Chondrocyte (in vitro differentiated cells): ENCODE measurements at places on chromosomes 1 and 21. TPM values are rescaled to one million over a fixed set of nuclear protein-coding genes. Genes with fewer than 3 reads are reported as not detected.

The ADGRL2 gene
- 51.2 to 64.2 TPM (median 54.1 TPM) in 3 replicates for total RNA-seq

The CD1E gene
- total RNA-seq, result not detected in 3 replicates

DNA sequence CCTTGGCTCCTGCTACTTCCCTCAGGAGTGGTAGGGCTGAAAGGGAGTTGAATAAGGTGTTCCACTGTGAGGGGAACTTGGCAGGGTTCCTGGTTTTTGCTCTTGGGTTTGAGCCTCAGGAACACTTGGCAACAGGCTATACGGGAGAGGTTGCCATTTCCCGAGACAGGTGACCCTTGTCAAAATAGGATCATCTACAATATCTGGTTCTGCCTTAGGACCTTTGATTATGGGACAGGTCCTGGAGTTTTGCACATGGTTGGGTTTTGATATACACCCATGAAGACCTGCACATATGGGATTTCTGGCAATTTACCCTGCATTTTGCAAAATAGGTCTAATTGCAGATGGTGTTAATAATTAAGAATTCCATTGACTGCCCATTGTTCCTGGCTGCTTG is 31.1 kb downstream of the YY1AP1 start:
- H3K4me3 ChIP-seq, result no peak overlapping the region
- H3K27me3 ChIP-seq, result no peaks in the 10 kb centered on the region
- no peak for DNase-seq
- peaks cover 32% of the 10 kb centered on the region for H3K36me3 ChIP-seq
- H3K4me1 ChIP-seq, result no peaks in the 10 kb centered on the region

The PDE4B gene
- 0.36 to 12.6 TPM (median 0.57 TPM) in 3 replicates for total RNA-seq

DNA sequence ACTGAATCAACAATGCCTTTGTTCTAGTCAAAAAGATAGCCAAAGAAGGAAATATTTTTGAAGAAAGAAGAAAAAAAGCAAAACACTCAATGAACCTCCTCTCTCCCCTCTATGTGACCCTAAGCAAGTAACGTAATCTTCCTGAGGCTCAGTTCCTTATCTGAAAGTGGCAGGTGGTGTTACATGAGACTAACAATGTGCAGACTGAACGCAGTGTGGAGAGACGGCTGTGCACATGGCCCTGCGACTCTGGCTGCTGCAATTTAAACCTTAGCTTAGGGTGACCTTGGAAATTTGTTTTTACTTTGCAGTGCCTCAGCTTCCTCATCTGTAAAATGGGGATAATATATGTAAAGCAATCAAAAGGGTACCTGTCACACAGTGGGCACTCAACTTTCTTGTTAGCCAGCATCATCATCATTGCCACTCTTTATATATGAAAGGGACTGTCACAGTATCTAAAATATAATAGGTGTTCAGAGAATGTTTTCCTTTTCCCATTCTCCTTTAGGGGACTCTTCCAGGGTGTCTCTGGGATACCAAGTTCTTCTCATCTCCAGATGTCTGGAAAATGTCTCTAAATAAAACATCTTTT is 100.1 kb upstream of the JUN start:
- H3K27me3 ChIP-seq, result no peaks in the 10 kb centered on the region
- peaks cover 44% of the 10 kb centered on the region for H3K4me1 ChIP-seq
- DNase-seq, result no peak
- no peaks in the 10 kb centered on the region for H3K36me3 ChIP-seq
- H3K27ac ChIP-seq, result no peak overlapping the region

DNA sequence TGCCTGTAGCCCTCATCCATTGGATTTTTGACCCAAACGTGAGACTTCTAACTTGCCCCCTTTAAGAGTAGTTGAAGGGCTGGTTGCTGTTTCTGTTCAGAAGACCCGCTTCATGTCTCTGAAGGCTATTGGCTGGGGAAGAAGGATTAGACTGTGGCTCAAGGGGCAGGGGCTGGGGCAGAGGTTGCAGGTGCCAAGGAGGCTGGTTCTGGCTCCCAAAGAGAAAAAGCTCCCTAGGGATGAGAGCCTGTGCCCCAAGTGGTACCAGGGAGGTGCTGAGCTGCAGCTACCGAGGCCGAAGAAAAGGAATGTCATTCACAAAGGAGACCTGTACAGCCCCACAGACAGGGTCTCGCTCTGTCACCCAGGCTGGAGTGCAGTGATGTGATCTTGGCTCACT is 5.8 kb downstream of the WNT3A start:
- DNase-seq, result no peak
- H3K27me3 ChIP-seq, result peaks cover 41% of the 10 kb centered on the region
- H3K27ac ChIP-seq, result no peak overlapping the region
- no peak overlapping the region for H3K4me3 ChIP-seq
- H3K36me3 ChIP-seq, result no peaks in the 10 kb centered on the region

The RGSL1 gene
- total RNA-seq, result not detected in 3 replicates

The GLIS1 gene
- total RNA-seq, result 17.3 to 36.2 TPM (median 17.4 TPM) in 3 replicates

DNA sequence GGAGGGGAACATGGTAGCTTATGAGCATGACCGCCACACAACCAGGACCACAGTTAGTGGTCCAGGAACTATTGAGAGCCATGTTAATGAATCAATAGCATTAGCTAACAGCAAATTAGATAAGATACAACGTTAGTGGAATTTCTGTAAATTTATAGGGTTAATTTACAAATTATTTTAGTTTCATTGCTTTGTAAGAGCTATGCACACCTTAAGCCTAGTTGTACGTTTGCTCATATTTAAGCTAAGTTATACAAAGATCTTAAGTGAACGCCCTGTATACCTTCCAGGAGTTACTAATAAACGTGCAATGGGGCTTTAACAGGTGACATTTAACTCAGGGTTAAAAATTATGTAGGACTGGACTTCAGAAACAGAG is 749 bp downstream of the EXOSC10 start:
- H3K27me3 ChIP-seq, result no peaks in the 10 kb centered on the region
- peak overlapping the region; percentile 95 for H3K27ac ChIP-seq
- peaks cover 15% of the 10 kb centered on the region for H3K4me1 ChIP-seq
- no peak for DNase-seq
- peak overlapping the region; percentile 86 for H3K4me3 ChIP-seq

The FTCD gene
- 1.7 to 4.1 TPM (median 1.7 TPM) in 3 replicates for total RNA-seq

The YARS1 gene
- 52.2 to 160 TPM (median 147 TPM) in 3 replicates for total RNA-seq

GRCh38 chr1:54132495-54132894 is 20.3 kb downstream of the CDCP2 start:
- H3K4me1 ChIP-seq, result peaks cover 29% of the 10 kb centered on the region
- H3K27me3 ChIP-seq, result no peaks in the 10 kb centered on the region
- H3K36me3 ChIP-seq, result no peaks in the 10 kb centered on the region
- no peak overlapping the region for H3K27ac ChIP-seq

- H3K36me3 ChIP-seq, result peaks cover 3% of the 10 kb centered on the region
- H3K4me1 ChIP-seq, result peaks cover 43% of the 10 kb centered on the region
- H3K27me3 ChIP-seq, result no peaks in the 10 kb centered on the region
- DNase-seq, result no peak
- H3K4me3 ChIP-seq, result no peak overlapping the region
These were observed 32.1 kb upstream of the KCNE1 start for GRCh38 chr21:34544032-34544496.

DNA sequence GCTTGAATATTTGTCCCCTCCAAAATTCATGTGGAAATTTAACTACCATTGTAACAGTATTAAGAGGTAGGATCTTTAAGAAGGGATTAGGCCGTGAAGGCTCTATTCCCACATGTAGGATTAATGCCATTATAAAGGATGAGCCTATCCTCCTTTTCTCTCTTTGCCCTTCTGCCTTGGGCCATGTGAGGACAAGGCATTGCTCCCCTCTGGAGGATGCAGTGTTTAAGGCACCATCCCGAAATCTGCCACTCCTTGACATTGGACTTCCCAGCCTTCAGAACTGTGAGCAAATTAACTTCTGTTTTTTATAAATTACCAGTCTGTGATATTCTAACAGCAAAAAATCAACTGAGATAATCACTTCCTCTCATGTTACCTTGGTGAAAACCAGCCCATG is 124.4 kb downstream of the TOMM20 start:
- H3K27me3 ChIP-seq, result no peaks in the 10 kb centered on the region
- no peak overlapping the region for H3K27ac ChIP-seq
- peaks cover 26% of the 10 kb centered on the region for H3K4me1 ChIP-seq

The DNAJC8 gene
- total RNA-seq, result 69.2 to 85.6 TPM (median 72.8 TPM) in 3 replicates

DNA sequence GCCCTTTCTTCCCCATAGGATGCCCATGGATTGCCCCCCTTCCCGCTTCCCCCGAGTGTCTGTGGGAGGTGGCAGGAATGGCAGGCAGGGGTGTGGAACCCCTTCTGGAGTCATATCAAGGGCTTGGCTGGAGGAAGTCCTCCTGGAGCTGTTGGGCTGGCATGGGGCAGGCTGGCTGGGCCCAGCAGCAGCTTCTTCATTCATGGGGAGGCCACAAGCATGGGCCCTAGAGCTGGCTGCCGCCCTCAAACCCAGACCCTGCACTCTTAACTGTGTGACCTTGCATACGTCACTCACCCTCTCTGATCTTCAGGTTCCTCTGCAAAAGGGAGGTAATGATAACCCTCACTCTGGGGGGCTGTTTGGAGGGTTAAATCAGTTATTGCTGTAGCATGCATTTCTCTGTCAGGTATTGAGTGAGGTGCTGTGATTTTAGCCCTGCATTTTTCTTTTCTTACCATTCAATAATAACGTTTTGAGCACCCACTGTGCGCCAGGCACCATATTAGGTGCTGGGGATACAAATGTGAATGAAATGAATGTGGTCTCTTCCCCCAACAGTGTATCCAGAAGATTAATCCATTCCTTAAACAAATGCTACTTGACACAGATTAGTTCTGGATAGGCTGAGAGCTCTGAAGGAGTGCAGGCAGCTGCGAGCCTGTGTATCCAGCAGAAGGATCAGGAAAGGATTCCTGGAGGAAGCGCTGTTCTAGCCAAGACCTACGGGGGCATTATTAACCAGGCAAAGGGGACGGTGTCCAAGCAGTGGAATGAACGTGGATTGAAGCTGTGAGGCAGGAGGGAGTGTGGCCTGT is 9.3 kb downstream of the PCSK9 start:
- peaks cover 9% of the 10 kb centered on the region for H3K4me1 ChIP-seq
- no peaks in the 10 kb centered on the region for H3K36me3 ChIP-seq
- DNase-seq, result no peak
- H3K27me3 ChIP-seq, result peaks cover 5% of the 10 kb centered on the region

The XCL2 gene
- not detected in 3 replicates for total RNA-seq

The TFAP2E gene
- 0.92 to 1.4 TPM (median 0.97 TPM) in 3 replicates for total RNA-seq

The KRTAP13-2 gene
- not detected in 3 replicates for total RNA-seq
